ENCODE measurements at places on chromosomes 2 and 18.

- no peak for DNase-seq
Measured at GRCh38 chr2:114472726-114473125, 30.3 kb downstream of the DPP10 start.

- no peak for DNase-seq
Measured at GRCh38 chr2:153059338-153060052, 341.1 kb downstream of the ARL6IP6 start.

GRCh38 chr2:215983581-215984351 lies 29.6 kb downstream of the MREG start:
- no peak for DNase-seq

- DNase-seq, result no peak
Measured at GRCh38 chr2:40450796-40451430, 977 bp downstream of the SLC8A1 start.

- no peak for DNase-seq
Measured at GRCh38 chr2:26068602-26069298, 34.9 kb downstream of the RAB10 start.

- no peak for DNase-seq
Measured at GRCh38 chr2:15655123-15655887, 63.6 kb downstream of the DDX1 start.

- DNase-seq, result no peak
Measured at GRCh38 chr2:105777031-105777482, 32.3 kb downstream of the NCK2 start.

GRCh38 chr2:80028584-80028983 lies 276.0 kb downstream of the LRRTM1 start:
- DNase-seq, result no peak

GRCh38 chr2:160431441-160431840 lies 62.2 kb downstream of the RBMS1 start:
- DNase-seq, result no peak

DNA sequence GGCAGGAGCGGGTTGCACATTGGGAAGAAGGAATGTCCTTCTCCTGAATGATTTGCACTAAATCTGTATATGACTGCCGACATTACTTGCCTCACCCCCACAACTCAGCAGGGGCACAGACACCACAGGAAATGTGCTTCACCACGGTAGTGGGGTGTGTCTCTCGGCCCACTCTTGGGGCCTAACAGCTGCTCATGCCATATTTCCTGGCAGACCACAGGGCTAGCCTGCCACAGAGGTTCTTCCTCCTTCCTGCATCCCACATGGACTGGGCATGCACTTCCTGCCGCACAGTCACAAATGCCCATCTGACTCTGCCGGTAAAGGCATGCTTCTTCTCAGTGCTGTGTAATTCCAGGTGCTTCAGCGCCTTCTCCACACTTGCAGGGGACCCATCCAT lies 10.3 kb upstream of the PAPOLG start:
- DNase-seq, result no peak

- no peak for DNase-seq
Measured at GRCh38 chr2:134081238-134081938, 172.5 kb upstream of the MGAT5 start.

DNA sequence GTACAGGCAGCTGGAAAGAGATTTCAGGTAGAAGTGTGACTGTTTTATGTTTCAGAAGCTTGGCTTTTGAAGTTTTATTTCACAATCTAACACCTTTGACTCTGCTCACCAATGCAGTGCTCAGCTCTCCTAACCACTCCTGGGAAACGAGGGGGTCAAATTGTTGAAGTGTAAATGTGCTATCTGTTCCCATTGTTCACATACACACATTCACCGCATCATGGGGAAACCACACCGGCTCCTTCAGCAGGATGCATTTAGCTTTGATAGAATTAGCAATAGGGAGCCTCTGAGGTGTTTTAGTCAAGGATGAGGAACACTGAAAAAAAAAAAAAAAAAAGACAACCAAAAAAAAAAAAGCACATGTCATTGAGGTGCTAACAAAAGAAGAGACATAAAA lies 13.4 kb upstream of the DLGAP1 start:
- DNase-seq, result no peak

- DNase-seq, result no peak
Measured at GRCh38 chr2:119253114-119253702, 29.6 kb downstream of the STEAP3 start.

- no peak for DNase-seq
Measured at GRCh38 chr2:16160281-16161084, 220.1 kb downstream of the MYCN start.

DNA sequence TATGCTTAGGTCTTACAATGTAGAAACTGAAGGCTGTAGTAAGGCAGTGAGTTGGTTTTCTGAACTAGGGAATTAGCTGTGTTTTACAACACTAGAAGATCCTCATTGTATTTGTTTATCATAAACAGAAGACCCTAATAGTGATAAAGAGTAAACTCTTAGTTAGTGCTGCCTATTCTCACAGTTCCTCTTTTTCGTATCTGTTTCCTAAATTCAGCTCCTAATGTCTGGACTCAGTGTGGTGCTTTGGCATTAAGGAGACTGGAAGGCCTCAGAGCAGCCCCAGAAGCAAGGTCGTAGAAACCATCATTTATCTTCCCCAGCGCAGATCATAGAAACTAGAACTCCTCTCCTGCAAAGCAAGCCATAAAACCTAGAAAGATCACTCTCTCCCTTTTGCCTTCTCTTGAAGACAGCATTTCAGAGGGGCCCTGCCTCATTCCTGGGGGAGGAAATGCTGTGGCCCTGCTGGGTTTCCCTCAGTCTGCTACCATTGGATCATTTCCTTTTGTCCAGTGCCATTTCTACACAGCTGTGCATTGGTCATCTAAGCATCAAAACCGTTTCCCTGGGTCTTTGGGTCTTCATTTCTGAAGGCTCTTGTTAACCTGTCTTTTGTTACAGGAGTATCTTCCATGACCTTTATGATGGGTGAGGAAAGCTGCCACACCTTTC lies 4.7 kb downstream of the ACP1 start:
- no peak for DNase-seq

DNA sequence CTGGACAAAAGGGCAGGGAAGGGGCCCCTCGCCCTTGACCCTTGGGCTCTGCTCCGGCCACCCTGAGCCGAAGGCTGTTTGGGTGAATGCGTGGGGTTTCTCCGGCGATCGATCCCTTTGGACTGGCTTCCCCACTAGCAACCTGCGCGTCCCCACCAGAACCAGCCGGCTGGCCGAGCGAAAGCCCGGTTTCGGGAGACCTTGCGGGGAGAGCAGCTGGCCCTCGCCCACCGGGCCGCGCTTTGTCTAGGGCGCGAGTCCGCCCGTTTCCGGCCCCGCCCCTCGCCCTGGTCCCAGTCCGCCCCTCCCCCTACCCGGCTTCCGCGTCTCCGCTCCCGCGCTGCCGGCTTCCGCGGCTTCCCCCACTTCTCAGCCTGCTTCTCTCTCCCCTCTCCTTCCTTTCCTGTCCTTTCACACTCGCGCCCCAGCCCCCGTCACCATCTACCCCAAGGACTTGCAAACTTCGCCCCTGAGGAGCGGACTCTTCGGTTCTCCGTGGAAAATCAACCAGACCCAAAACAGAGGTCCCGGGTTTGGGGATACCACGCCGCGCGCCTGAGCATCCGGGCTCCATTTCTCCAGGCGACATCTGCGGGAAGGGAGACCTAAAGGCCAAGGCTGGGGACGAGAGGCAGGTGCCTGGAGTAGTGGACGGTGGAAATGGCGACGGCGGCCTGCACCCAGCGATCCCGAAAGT lies 48.0 kb upstream of the ATP6V1B1 start:
- DNase-seq, result no peak

DNA sequence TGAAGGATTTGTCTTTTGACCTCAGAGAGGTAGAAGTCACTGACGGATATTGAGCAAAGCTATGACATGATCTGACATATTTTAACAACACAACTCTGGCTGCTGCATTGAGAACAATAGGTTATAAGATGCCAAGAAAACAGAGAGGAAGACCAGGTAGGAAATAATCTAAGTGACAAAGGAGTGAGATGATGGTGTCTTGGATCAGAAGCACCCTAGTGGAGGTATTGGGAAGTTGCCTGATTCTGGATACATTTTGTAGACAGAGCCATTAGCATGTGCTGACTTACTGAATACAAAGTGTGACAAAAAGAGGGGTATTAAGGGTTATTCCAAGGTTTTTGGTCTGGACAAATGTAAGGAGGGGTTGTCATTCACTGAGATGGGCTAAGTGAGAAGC lies 1438.1 kb downstream of the DPP10 start:
- no peak for DNase-seq

- no peak for DNase-seq
Measured at GRCh38 chr18:10690366-10690765, 164.5 kb downstream of the NAPG start.

GRCh38 chr2:26613241-26614215 lies 27.6 kb downstream of the CIB4 start:
- no peak for DNase-seq

DNA sequence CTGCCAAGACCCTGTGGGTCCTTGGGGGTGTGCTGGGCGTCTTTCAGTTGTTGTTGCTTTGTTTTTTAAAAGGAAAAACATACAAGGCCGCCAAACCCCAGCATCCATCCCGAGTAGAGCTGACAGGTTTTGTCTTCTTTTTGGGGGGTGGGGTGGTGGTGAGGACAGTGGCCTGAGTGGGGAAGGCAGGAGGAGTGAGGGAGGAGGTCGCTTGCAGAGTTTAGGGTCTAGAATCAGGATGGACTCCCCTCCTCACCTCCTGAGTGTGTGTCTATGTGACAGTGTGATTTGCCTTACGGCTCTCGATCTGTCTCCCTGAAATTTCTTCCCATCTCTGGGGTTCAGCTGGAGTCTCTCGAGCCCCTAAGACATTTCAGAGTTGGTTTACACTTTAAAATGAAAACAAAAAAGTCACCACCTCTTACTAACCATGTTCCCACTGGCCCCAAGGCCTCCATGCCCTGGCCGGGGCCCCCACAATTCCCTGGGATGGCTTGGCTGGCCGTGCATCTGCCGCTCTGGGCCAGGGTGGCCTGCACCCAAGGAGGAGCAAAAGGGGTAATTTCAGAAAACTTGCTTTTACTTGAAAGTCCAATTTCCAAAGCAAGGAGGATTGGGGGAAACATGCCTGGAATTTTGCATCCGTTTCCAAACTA lies 5.0 kb downstream of the SIX3 start:
- DNase-seq, result no peak

DNA sequence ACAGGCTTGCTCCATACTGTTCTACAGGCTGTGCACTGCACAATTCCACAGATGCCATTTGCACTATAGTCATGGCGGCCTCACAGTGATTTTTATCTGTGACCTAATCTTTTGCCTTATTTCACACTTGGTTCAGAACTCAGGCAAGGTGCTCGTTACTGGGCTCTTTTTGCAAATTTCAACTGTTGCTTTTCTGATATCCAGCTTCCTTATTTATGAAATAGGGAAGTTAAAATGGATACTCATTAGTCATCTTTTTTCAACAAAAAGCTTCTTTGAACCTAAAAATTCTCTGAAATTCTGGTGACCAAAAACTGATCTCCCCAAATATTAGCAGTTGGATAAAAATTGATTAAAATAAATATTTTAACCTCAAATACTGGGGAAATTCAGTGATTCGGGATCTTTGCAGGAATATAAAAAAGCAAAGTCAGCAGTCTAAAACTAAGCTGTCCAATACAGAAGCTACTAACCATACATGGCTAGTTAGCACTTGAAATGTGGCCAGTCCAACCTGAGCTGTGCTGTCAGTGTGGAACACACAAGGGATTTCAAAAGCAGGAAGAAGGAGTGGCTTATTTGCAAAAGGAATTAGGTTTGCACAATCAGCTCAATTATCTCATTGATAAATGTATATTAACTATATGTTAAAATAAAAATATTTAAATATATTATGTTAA lies 134.4 kb downstream of the COL4A4 start:
- DNase-seq, result no peak

DNA sequence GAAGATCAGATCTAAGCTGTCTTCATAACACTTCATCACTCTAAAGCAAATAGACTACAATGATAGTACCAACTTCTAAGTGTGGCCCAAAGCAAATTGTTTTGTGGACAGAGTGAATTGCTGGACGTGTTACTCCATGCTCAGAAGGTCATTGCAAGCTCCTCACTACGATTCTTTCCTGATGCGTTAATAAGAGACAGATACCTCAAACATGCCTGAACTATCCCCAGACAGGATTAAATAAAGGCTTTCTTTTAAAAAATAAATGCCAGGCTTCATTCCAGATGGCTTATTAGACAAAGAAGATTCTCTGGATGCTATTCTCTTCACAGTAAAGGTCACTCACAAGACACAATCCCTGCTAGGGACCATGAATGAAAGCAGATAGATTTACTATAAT lies 621.2 kb downstream of the DCDC2C start:
- DNase-seq, result no peak

- no peak for DNase-seq
Measured at GRCh38 chr2:236894791-236895190, 190.9 kb upstream of the COPS8 start.

DNA sequence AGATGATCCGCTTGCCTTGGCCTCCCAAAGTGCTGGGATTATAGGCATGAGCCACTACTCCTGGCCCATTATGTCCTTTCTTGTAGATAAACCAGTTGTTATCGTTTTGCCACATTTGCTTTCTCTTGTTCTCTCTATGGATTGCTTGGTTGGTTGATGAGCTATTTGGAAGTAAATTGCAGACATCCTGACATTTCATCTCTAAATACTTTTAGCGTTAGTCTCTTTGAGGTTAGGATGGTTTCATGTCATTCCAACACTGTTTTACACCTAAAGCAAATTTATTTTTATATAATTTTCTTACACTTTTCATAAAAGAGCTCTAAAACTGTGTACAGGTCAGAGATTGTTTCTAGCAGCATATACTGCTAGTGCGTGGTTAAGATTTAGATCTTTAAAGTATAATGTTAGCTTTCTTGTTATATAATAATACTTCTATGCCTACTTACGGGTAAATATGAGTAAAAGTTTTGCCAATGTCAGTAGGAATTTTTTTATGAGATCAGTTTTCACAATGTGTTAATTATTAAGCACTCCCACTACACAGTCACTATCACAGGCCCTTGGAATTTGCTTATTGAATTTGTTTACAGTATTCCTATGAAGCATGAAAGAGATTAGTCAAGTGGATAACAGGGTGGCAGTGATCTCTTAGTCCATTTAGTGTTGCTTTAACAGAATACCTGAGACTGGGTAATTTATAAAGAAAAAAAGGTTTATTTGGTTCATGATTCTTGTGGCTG lies 10.3 kb downstream of the POLI start:
- no peak for DNase-seq

GRCh38 chr2:73268830-73269685 lies 15.2 kb downstream of the FBXO41 start:
- DNase-seq, result no peak
